ENCODE measurements at places on chromosomes 16 and 17.
A peak's percentile ranks its signal among the peaks of the same experiment; 100 is the strongest.

GRCh38 chr17:49020609-49021008 lies 23.4 kb downstream of the IGF2BP1 start:
- no peak for DNase-seq

DNA sequence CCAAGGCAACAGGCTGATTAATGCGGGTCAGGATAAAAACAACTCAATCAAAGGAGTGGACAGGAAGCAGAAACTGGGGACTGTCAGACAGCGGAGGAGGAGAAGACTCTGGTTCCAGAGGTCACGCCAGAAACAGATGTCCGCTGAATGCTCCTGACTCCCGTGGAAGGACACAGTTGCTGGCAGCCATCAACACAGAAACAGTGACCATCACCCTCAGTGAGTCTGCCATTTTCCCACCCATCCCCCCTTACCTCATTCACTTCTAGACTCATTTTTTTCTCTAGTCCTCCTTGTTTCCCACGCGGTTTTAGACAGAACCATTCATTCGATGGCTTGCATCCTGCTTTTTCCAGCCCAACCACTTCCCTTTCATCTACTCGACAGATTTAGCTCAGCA lies 40.9 kb downstream of the DHRS7C start:
- no peak for DNase-seq

DNA sequence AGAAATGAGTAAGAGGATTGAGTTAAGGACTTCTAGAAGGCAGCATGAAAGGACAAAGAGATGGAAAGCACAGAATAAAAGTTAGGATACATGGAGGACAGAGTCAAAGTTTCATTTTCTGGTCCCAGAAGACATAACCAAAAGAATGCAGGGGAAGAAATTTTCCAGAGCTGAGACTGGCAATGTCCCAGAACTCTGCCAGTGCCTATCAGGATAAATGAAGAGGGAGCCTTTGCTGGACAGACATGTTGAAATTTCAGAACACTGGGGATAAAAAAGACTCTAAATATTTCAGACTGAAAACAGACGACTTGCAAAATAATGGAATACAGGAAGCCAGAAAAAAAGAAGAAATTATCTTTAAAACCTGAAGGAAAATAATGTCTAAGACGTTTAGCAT lies 55.7 kb downstream of the NT5M start:
- DNase-seq: no peak

GRCh38 chr16:73015612-73016487 lies 32.1 kb downstream of the ZFHX3 start:
- no peak for DNase-seq

DNA sequence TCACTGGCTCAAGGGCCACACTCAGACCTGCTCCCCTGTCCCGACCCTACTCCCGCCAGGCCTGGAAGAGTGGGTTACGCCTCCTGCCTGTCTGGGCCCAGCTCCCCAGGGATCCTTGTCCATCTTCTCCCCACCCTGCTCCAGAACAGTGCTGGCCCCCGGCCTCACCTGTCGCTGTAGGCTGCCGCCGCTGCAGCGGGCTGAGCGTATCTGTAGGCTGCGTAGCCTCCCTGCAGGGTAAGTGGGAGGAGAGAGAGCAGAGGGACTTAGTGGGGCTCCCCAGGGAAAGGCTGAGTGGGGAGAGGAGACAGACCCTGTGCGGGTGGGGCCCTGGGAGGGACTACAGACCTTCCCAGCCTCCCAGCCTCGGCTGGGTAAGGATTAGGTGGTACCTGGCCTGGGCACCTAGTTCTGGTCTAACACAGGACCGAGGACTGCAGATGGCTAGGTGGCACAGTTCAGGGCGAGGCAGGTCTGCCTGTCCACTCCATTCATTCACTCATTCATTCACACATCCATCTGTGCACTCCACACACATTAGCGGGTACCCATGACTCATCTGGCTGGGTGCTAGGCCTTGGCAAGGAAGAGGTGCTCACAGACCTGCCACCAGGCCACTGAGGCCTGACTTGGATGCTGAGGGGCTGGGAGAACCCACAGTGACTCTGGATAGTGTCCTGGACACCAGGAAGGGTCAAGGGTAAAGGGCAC lies 20.9 kb downstream of the ENGASE start:
- DNase-seq: no peak

DNA sequence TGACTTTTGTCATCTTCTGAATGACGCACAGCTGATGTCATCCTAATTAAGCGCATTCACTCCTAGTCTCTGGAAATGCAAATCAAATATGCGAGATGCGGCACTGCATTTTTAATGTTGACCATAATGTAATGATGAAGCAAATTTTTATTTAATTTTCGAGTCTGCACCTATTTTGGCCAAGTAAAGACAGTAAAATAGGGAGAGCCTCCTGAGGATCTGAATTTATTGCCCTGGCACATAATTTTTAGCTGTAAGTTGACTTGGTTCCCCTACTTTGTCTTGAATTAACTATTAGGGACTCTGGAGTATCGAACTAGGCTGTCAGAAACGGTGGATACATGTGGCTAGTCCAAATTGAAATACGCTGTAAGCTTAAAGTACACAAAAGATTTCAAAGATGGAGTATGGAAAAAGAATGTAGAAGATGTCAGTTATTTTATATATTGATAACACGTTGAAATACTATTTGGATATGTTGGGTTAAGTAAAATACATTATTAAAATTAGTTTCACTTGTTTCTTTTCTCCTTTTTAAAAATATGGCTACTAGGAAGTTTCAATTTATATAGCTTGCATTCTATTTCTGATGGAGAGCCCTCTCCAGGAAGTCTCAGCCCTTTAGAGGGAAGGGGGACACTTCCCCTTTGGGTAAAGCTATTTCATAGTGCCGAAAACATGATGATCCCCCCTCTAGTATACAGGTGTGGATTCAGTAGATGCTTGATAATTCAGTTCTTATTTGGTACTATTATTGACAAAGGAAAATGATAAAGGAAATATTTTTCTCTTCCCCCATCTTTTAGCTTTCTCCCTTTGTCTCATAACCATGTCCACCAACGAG lies 991 bp downstream of the KPNA2 start:
- DNase-seq: no peak

DNA sequence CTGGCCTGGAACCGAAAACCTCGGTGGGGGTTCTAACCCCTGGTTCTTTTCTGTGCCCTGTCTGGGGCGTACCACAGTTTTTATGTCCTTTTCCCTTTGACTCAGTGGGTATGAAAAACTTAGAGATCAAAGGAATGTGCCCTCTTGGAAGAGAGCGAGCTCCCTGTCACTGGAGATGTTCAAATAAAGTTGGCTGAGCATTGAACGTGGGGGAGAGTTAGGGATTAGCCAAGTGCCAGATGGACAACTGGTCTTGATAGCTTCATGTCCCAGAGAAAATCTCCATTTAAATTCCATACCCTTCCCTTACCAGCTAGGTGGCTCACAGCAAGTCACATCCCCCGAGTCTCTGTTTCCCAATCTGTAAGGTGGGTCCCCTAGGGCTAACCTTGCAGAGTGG lies 9.5 kb downstream of the ADGRG1 start:
- no peak for DNase-seq

GRCh38 chr16:53091466-53092211 lies 36.8 kb downstream of the CHD9 start:
- peak; percentile 55 for DNase-seq

- no peak for DNase-seq
Measured at GRCh38 chr17:13353590-13353989, 248.1 kb downstream of the HS3ST3A1 start.

DNA sequence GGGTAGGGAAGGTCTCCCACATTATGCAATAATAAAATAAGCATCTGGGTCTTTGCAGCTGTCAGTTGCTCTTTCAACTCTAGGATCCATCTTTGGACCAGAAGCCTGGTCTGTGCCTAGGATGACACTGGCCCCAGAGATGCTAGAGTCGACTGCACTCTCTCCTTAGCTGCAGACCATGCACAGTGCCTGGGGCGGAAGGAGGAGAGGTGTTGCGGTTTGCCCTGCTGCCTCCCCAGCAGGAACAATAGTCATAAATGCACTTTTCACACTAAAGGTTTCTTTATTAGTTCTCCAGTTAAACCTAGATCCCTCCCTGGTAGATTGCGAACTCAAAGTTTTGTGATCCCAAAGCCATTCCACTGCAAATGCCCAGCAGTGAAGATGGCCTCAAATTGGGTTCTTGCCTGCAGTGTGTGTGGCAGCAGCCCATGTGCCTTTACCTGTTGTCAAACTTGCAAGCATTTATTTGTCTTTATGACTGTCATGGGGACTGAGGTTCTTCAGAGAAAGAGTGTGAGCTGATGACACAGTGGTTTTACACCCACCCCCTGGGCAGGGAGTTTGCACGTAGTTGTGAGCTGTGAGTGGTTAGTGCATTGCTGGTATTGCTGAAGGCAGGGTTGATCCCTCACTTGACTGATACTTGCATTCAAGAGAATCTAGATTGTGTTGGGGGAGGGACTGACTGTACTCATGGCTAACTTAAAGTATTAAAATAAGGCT lies 10.3 kb downstream of the ATXN1L start:
- no peak for DNase-seq

- no peak for DNase-seq
Measured at GRCh38 chr17:16314859-16315258, 38.4 kb downstream of the CENPV start.

- DNase-seq: no peak
Measured at GRCh38 chr16:60739737-60740683, 1296.2 kb downstream of the CDH8 start.

- DNase-seq: no peak
Measured at GRCh38 chr17:8835106-8835505, 32.4 kb downstream of the PIK3R6 start.

- no peak for DNase-seq
Measured at GRCh38 chr17:67003231-67003630, 38.7 kb downstream of the CACNG4 start.

DNA sequence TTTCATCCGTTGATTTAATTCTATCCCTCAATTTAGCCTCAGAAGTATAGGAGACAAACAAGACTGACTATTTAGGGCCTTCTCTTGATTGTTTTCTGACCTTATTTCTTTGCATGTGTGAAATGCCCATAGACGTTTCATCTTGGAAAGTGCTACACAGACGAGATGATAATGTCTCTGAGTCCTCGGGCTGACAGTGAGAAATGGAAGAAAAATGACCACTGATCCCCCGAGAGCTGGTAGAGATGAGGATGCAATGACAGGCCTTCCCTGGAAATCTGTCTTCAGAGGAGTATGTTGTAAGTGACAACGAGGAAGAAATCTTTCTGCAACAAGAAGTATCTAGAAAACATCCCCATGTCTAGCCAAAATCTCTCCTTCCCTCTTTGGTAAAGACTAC lies 522.9 kb downstream of the HAPSTR1 start:
- DNase-seq: no peak

DNA sequence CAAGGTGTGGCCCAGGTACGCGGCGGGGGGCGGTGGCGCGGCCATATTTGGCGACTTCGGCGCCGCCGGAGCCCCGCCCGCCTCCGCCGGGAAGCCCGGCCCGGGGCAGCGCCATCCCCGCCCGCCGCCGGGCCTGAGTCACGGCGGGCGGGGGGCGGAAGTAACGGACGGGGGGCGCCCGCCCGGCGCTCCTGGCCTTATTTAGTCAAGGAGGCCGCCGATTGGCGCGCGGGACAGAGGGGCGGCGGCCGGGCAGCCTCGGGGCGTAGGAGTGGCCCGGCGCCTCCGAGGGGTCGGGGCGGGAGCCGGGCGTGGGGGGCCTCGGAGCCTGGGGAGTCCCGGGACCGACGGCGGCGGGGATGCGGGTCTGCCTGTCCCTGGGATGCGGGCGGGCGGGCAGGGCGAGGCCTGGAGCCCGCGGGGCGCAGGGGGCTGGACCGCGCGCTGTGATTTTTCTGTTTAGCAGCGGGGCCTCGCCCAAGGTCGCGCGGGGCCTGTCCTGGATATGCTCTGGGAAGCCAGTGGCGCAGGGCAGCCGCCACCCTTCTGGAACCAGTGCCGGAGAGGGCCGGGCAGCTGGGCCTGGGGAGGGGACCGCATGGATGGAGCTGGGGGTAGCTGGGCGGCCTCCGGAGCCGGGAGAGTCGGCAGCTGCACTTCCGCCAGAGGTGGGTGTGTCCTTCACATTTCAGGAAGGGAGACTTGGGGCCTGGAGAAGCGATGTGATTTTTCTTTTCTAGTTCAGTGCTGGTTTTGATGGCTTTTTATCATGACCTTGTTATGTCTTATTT lies 2.3 kb upstream of the ACTG1 start:
- DNase-seq: peak; percentile 84

- DNase-seq: no peak
Measured at GRCh38 chr17:65078441-65079160, 22.1 kb upstream of the GNA13 start.

DNA sequence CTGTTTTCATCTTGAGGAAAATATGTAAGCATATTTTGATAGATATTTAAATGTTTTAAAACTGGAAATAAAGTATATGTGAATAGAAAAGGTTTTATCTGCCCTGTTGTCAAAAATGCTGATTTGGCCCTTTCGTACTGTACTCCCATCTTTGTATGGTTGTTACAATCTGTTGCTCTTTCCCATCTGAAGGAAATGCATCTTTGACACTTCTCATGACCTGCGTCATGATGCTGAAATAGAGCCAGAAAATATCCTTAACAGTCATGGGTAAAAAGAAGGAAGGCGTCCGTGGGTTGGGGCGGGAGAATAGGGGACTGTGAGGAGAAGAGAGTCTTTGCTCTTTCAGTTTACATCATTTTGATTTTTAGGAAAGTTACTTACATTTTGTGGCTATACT lies 327.7 kb downstream of the BCAS3 start:
- DNase-seq: no peak

DNA sequence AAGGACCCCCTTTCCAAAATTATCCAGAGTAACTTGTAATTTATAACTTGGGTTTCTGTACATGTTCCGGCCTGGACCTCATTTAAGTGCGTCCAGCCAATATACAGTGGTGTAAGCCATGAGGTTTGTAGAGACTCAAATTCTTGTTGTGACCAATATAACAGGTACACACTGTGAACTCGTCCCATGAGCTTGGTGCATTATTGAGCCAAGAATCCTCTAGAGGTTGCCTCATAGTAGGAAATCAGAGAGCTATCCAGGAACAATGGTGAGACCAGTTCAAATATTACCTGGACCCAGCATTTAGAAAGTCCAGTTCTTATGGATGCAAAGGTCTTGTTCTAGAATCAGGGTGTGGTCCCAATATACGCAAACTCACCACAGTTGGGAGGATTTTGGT lies 138.2 kb downstream of the NPIPB5 start:
- no peak for DNase-seq

GRCh38 chr16:1991135-1991551 lies 1.4 kb downstream of the SYNGR3 start:
- DNase-seq: peak; percentile 56

GRCh38 chr17:49360796-49361128 lies 1.3 kb downstream of the ZNF652 start:
- no peak for DNase-seq

DNA sequence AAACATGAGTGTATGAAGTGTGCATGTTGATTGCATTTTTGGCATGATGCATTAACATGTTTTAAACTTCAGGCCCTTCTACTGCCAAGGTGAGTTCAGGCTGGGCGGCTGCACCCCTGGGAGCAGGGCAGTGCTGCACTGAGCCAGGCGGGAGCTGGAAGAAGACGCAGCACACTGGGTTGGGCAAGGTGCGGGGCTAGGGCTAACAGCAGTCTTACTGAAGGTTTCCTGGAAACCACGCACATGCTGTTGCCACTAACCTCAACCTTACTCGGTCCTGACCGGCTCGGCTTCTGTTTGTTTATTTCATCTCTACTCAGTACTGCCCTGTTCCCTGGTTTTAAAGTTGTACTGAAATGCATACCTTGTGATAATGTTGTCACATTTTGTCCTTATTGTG lies 61.0 kb downstream of the MAP2K4 start:
- DNase-seq: no peak
